ENCODE measurements at places on chromosomes 6 and 20.
A peak's percentile ranks its signal among the peaks of the same experiment; 100 is the strongest.

DNA sequence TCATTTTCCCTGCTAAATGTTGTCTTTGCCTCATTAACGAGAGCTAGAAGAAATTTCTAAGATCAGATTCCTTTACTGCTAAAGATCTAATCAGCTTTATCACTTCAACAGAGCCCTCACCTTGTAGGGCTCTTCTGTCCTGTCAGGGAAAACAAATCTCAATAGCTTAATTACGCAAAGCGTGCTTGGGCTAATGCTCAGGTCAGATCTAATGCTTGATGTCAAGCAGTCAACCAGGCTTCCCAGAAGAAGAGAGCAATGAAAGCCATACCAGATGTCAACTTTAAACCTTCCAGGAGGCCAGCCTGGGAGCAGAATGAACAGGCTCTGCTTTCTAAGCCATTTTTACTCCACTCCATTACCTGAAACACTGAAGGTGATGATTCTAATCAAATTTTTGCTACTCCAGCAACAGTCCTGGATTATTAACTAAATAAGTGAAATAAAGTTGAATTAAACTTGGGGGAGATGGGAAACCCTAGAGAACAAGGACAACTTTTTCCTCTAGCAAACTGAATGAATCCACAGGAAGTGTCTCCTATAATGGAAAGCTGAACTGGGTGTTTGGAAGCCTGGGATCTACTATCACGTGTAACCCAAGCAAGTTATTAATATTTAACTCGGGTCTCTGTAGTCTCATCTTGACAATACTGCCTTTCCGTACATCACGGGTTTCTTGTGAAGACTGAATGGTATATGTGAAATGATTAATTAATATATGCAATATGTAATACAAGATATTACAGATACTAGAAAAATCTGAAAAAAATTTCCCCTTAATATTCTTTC, 273.7 kb downstream of the PTPRK start:
- DNase-seq: no peak

- DNase-seq: no peak
These were observed 57.7 kb downstream of the PPP1R14C start for GRCh38 chr6:150200428-150201100.

DNA sequence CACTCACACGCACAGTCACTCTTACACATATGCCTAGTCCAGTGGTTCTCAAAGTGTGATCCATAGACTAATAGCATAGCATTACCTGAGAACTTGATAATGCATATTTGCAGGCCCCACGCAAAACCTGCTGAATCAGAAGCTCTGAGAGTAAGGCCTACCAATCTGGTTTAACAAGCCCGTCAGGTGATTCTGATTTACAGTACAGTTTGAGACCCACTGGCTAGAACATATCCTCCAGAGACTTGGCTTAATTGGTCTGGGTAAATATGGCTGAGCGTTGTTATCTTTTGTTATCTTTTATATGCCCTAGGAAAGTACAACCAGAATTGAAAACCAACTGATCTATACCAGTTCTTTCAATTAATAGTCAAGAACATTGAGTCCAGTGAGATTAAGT, 9.6 kb downstream of the TSPYL4 start:
- no peak for DNase-seq

DNA sequence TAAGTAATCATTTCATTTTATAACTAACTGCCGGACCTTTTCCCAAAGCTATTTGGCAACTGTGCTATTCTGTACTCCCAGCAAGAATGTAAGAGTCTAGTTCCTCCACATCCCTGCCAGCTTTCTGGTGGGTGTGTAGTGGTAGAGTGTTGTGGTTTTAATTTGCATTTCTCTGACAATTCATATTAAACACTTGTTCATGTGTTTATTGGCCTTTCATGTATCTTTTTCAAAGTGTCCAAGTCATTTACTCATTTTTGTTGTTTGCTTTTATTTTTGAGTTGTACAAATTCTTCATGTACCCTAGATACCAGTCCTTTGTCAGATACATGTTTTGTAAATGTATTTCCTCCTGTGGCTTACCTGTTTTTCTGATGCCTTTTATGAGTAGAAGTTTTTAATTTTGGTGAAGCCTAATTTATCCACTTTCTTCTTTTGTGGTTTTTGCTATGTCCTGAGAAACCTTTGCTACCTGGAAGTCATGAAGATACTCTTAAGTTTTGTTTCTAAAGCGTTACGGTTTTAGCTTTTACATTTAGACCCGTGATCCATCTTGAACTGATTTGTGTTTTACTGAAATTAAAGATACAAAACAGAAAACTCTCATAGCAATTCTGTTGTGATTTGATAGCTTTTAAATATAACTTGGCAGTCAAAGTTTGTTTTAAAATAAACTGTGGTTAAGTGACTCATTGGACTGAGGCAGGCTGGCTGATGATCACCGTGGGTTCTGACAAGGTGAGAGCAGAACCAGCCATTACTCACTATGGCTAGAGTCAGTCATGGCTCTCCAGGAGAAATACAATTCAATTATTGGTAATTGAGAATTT, 8.0 kb downstream of the MYLIP start:
- DNase-seq: no peak

DNA sequence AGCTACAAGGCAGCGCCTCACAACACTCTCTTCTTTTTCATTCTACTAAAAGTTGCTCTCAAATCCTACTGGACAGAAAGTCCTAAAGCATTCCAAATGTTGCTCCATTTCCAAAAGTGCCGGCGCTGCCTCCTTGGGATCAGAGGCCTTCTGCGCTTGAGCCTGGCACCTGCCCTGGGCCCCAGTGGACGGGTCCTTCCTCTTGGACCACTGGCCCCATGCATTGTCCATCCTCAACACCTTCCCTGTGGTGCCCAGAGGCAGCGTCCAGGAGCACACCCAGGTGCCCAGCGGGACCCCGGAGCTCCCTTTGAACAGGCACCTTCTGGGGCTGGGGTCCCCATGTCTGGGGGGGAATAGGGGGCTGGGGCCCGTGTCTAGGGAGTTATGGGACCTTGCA, 205.2 kb downstream of the ERMARD start:
- DNase-seq: no peak

DNA sequence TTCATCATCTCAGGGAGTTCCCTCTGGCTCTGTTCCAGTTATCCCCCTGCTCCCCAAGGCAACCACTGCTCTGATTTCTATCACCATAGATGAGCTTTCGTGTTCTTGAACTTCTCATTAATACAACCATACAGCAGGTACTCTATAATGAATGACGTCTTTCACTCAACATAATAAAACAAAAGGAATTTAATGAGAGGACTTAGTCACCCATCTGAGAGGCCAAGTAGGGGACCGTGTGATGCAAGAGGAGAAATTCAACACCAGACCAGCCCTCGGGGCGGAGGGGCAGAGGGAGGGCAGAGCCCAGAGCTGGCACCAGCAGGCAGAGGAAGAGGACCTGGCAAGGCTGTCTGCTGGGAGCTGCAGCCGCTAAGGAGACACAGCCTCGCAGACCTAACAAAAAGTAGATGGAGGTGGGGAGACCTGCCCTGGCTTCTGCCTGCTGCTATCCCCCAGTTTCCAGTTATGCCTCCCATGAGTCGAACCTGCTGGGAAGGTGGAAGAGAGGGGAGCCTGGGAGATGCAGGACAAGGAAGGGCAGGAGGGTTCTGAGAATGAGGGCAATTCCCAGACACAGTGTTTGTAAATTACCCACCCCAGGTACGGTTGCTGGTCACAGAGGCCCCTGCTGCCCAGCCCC, 13.8 kb downstream of the CCN5 start:
- no peak for DNase-seq

DNA sequence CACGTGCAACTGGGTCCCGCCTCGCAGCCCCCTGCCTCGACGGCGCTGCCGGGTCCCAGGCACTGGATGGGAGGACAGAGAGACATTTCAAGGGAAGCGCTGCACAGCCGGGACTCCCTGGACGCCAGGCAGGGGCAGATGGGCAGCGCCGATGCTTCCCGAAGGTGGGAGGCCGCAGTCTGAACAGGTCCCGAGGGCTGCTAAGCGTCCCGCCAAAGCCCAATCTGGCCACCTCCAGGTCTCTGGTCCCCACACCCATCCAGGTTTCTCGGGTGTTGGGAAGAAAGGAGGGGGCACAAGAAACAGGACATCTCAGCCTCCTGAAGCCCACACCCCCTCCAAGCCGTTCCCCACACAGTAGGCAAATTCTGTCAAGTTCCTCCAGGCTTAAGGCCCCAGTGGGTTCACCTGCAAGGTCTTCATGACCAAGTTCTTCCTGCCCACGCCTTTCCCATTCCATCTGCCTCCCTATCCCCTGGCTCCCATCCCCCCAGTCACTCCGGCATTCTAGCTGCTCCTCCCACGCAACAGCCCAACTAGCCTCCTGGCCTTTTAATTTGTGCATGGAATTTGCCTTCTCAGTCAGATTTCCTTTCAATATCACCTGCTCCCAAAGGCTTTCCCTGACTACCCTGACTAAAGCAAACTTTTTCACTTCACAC, 5.4 kb upstream of the CPXM1 start:
- DNase-seq: no peak

DNA sequence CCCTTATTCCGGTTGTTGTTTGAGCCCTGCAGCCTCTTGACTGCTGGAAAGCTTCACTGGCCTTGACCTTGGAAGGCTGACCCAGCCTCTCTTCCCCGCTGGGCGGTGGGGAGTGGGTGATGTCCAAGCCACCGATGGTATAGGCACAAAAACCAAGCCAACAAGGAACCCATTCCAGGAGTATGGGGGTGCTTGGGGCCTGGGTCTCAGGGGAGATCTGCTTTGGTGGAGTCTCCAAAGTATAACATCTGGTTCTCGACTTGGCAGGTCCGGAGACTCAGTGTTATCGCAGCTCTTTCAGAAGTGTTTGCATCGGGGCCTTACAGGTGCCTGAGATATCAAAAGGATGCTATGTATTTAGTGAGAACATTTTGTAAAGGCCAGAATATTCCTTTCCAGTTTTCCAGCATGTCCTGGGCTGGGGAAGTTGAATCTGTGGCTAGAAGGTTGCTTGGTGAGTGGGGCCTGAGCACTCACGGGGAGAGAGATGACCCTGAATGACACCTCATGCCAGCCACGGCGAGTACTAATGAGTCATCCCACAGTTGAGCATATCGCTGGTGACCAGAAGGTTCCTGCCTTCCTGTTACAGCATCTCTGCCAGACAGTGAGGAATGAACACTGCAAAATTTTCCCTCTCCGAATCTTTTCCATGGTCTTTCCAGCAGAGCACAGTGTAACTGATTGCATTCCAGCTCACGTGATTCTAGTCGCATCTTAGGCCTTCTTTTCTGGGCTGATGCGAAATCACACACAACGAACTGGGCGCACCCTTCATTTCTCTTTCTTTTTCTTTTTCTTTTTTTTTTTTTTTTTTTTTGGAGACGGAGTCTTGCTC, 133.9 kb downstream of the ZDHHC14 start:
- no peak for DNase-seq

DNA sequence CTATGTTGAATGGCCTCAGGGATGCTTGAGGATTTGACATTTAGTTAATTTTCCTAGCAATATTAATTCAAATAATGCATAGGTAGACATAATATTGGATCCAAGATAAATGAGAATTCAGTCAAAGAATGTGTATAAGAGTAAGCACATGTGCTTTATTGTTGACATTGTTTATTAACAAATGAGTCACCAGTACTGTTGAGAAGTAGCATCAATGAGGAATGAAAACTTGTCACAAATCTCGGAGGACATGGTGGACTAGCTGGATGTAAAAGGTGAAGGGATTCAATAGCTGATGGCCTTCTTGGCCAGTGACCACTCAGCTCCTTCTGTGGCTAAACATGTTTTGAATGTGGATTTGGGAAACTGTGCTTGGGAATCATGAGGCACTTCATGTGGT, 1137.0 kb downstream of the HACE1 start:
- no peak for DNase-seq

DNA sequence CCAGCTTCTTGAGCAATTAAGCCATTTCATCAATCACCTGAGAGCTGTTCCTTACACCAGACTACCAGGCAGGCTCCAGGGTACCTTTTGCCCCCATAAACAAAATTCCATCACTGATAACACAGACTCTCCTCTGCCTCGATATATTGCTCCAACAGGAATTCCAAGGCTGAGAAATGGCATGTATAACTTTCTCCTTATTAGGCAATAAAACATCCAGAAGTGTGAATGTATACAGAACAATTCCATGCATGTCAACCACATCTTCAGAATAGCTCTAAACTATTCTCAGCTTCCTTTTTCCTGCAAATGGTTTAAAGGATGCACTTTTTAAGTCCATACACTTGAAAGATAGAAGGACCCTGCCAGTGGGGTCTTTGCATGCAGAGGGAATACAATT, 73.8 kb downstream of the EDN3 start:
- DNase-seq: no peak

GRCh38 chr6:133159255-133159795, 81.8 kb upstream of the EYA4 start:
- no peak for DNase-seq

DNA sequence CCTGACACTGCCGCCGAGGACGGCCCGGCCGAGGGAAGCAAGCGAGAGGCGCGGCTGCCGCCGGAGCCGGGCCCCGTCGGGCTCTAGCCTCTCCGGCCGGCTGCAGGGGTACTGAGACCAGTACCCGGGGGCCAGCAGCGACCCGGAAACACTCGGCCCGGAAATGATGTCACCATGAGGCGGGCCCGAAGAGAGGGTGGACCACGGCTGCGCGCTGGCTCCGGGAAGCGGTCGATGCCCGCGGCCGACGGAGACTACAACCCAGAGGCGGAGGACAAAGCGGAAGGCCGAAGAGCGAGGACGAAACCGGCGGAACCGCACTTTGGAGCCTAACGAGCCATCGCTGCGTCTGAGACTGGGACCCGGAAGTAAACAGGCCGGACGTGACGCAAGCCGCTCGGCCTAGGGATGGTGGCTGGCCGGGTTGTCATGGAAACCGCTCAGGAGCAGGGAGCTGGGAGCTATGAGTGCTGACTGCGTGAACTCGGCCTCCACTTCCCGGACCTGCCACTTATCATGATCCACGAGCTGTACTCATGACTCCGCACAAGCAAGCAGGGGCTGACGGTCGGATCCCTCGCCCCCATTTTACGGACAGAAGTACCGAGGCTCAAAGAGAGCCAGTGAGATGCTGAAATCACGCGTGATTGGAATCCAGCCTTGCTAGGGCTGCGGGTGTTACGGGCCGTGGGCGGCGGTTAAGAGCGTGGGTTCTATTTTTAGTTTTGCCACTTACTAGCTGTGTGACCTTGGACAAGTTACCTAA, at the start of gene SPATA2:
Gene SPATA2, minus strand, starts transcription at position 150 of the 766 bp plus-strand sequence. CDS start 7,039 bp downstream, outside the sequence.
- peak; percentile 58 for DNase-seq

DNA sequence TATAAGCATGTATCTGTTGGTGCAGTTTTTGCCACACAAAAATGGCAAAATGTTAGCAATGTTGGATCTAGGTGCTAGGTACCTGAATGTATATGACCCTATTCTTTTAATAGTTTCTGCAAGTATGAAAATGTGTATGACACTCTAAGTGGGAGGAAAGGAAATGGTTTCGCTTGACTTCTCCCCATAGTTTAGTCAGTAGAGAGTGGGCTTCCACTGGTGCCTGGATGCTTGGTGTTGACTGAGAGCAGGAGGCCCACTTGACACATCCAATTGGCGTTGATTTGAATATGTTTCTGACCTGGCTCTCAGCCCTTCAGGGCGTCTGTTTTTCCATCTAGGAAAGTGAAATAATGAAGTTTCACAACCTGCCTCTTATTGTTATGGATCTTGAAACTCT, 41.8 kb upstream of the GABRR1 start:
- DNase-seq: no peak
